ENCODE measurements at places on chromosomes 11 and 22. TPM values are rescaled to one million over a fixed set of nuclear protein-coding genes. Genes with fewer than 3 reads are reported as not detected.

KRTAP5-1 gene
- not detected for total RNA-seq

GRM5 gene
- 0.10 TPM for total RNA-seq

TRIM49 gene
- not detected for total RNA-seq

CCDC15 gene
- 1.3 TPM for total RNA-seq

MS4A3 gene
- total RNA-seq, result not detected
